ENCODE measurements at places on chromosomes 2 and 18.

DNA sequence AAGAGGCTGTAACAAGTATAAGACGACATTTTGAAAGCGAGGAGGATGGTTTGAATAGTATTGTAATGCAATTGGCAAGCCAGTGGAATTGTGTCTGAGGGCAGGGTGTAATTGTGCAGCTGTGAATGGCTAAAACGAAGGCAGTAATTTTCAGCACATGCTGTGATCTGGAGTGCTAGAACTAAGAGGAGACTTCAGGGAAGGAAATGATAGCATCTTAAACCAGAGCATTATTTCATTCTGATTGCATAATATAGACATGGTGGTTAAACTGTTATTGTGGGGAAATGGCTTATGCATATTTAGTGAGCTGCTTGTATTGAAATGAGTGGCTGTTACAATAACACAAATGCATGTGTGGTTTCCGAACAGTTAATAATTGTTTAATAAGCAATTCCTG lies 36.3 kb downstream of the THSD7B start:
- no peak for DNase-seq

DNA sequence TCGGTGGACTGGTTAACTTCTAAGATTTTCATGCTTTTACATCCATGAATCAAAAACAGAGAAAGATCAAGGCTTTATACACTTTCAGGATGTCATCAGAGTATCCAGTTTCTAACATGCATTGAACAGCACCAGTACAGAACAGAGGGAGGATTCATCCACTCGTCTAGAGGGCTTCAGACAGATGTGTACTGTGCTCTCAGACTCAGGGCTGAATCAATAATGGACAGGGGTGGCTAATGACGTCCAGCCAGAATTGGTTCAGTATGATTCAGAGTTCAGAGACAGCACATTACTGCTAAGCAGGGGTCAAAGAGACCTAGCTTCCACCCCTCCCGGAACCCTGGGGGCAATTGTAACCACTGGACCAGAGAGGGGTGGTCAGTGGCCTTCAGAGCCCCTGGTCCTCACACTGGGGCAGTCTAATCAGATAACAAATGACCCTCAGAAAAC lies 37.3 kb downstream of the RNU4ATAC start:
- no peak for DNase-seq

GRCh38 chr2:9821805-9822445 lies 21.3 kb upstream of the TAF1B start:
- DNase-seq, result no peak

DNA sequence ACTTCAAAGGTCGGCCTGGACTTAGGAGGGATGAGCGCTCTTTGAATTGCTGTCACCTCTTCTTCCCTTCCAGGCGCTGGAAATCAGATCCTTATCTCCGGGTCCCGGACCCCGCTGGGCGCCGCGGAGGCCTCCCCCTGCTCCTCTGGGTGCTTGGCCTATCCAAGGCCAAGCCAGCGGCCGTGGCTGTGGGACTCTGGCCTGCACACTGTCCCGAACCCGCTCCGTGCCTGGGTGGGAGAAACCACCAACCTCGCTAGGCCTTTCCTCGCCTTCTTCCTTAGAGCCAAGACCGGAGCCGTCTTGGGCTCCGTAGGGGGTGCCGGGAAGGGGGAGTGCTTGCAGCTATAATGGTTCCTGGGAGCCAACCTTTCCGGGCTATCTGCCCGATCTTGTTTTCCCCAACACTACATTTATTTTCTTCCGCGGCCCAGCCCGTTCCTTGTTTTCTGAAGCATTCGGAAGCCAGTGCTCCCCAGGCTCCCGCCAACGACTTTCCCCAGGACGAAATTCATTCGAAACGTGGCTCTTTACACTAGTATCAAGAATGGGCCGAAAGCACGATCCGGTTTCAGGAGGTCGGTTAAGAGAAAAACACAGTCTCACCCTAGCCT lies 2.4 kb downstream of the OSR1 start:
- DNase-seq, result peak; percentile 81

DNA sequence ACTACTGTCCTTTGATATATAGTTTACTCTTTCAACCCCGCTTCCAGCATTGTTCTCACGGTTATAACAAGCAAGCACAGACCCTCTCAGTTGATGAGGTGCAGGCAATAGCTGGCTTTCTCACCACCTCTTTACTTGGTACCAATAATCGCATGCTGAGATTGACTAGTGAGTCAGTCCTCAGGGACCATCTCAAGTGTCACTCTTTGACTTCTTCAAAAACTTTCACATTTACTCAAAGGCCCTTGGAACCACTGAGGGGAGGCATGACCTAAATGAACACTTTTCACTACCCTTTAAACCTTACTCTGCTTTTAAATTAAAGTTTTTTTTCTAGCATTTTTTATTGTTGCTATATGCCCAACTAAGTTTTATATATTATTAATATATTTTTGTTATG lies 101.8 kb downstream of the DAW1 start:
- no peak for DNase-seq

- no peak for DNase-seq
Observed at GRCh38 chr2:107278672-107279071, 392.7 kb upstream of the ST6GAL2 start.

DNA sequence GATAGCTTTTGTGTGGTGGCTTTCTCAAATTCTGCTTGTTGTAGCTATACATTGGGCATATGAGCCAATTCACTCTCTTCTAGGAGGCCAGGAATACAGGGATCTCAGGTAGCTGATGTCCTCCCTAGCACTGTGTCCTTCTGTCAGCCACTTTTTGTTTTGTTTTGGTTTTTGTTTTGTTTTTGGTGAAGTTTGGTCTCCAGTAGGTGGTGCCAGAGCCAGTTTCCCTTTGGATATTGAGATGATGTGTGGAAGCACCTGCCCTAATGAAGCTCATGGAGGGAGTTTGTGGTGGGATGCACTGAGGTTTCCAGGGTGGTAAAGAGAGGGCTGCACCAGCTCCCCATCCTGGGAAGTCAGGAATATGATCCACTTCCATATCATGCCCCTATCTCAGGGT lies 100.5 kb upstream of the VWC2L start:
- no peak for DNase-seq

- DNase-seq, result no peak
Observed at GRCh38 chr2:176147800-176148496, 3.4 kb upstream of the HOXD4 start.

GRCh38 chr2:45769854-45770576 lies 118.5 kb downstream of the PRKCE start:
- DNase-seq, result no peak

DNA sequence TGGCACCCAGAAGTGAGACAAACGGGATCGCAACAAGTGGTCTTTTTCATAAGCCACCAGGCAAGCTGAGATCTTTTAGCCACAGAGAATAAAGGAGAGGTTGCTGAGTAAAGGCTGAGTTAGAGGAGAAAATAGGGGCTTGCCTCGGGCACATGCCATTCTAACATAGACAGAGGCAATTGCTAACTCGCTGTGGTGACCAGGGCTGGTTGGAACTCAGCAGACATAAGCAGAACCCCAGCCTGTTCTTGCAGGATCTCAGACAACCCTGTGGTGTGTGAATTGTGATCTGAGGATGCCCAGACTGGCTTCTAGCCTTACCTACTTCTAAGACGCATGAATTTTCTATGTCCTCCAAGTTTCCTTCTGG lies 300.2 kb downstream of the CDCA7 start:
- no peak for DNase-seq

GRCh38 chr2:240156435-240157146 lies 16.1 kb upstream of the OTOS start:
- DNase-seq, result no peak

DNA sequence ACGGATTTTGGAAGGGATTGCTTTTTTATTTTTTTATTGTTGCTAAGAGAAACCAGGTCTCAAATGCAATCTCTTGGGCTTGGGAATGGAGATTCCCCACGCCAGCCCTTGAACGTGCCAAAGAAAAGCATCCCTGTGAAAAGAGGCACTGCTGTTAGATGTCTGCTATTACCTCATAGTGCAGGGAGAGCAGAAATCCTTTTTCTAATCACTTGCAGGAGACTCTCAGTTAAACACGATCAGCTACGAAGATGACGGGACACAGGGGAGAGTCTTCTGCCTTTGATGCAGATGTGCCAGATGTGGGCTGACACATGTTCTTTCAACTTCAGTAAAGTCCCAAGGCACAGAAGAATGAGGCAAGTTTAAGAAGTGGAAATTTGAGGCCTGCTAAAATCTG lies 381.6 kb upstream of the TRIB2 start:
- no peak for DNase-seq

DNA sequence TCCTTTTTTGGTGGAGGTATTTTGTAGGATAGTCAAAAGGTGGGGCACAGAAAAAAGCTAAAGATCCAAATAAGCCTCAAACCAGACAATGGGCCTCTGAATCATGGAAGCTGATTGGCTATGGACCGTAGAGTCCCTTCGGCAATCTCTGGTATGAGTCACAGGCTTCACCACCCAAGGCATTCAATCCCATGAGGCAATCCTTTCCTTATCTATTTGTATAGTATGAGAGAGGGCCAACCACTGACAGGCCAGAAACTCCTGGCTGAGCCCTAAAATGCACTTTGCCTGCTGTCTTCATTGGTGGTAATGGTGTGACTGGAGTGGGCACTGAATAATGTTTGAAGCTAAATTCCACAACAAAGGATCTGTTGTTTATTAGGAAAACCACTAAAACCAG lies 38.7 kb upstream of the MEX3C start:
- DNase-seq, result no peak

DNA sequence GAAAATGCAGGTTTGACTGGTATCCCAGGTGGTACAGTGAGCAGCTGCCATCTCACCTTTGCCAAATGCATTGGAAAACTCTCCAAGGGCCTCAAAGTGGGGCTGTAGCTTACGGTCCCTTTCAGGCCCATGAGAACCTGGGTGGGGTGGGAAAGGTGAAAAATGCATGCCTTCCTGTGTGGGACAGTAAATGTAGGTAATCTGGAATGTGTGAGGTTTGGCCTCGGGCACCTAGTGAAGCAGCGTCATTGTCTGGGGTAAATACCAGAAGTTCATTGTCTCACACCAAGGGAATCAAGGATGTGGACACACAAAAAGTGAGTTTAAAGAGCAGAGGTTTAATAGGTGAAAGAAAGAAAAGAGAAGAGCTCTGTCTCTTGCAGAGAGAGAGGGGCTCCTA lies 36.6 kb downstream of the TIMM21 start:
- DNase-seq, result no peak

GRCh38 chr2:191631754-191632153 lies 46.2 kb upstream of the NABP1 start:
- no peak for DNase-seq

- no peak for DNase-seq
Observed at GRCh38 chr2:34670482-34670881, 1071.4 kb upstream of the FAM98A start.

GRCh38 chr2:236663287-236664101 lies 93.9 kb downstream of the ACKR3 start:
- DNase-seq, result peak; percentile 56

GRCh38 chr2:47897883-47898731 lies 8.2 kb downstream of the FBXO11 start:
- DNase-seq, result no peak

- DNase-seq, result no peak
Observed at GRCh38 chr2:148483665-148484064, 160.9 kb upstream of the EPC2 start.
